ENCODE measurements at places on chromosomes 6 and 20.
A peak's percentile ranks its signal among the peaks of the same experiment; 100 is the strongest.

DNA sequence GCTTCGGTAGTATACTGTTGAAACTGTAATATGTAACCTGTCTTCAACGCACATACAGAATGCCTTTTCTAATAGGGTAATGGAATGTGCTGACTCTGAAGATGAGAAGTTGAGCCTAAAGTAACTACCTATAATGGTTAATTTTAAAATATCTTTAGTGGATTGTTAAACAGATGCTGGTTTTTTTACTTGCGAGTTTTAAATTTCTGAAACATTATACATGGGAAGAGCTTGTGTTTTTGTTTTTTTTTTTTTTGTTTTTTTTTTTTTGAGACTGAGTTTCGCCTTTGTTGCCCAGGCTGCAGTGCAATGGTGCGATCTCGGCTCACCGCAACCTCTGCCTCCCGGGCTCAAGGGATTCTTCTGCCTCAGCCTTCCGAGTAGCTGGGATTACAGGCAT is 166.9 kb downstream of the JARID2 start:
- no peak for DNase-seq

DNA sequence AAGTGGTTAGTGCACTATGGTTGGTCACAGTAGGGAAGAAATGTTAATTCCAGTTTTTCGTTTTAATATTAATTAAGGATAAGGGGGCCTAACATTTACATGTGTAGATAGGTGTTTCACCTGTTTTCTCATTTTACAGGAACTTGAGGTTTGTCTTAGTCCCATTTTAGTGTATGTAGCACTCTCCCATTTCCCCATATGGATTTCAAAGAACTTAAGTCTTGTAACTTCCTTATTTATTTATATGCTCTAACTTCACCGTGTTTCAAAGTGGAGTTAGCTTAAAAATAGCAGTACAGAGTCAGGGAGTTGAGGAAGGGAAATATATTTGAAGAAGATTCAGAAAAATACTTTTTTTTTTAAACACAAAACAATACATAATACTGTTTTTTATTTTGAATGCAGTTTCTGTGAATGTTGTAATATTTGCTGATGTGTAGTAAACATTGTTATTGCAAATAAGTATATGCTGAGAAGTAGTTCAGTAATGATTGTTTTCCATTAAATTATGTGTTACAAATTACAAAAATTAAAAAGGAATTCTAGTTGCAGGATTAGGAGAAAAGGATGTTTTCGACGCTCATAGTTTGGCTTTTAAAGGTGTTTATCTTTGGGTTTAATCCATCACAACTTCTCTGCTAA is 3.5 kb downstream of the SCAF8 start:
- DNase-seq = no peak

- no peak for DNase-seq
Measured at GRCh38 chr6:16544006-16544405, 217.3 kb downstream of the ATXN1 start.

GRCh38 chr6:91782802-91783201 is 1195.9 kb upstream of the MAP3K7 start:
- DNase-seq = no peak

DNA sequence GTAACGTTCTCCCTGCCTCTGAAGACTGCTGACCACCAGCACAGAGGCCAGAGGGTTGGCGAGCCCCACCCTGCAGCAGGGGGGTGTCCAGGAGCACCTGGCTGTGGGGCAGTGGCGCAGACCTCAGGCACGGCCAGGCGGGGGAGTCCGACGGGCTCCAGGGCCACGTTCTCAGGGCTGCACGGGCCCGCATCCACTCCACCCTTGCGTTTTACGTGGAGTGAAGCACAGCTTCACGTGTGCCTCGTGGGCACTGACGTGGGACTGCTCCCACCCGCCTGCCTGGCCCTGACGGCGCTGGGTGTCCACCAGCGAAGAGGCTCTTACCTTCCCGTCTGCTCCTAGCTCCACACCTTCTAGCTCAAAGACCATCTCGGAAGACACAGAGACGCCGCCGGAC is 6.9 kb downstream of the RPS21 start:
- no peak for DNase-seq

DNA sequence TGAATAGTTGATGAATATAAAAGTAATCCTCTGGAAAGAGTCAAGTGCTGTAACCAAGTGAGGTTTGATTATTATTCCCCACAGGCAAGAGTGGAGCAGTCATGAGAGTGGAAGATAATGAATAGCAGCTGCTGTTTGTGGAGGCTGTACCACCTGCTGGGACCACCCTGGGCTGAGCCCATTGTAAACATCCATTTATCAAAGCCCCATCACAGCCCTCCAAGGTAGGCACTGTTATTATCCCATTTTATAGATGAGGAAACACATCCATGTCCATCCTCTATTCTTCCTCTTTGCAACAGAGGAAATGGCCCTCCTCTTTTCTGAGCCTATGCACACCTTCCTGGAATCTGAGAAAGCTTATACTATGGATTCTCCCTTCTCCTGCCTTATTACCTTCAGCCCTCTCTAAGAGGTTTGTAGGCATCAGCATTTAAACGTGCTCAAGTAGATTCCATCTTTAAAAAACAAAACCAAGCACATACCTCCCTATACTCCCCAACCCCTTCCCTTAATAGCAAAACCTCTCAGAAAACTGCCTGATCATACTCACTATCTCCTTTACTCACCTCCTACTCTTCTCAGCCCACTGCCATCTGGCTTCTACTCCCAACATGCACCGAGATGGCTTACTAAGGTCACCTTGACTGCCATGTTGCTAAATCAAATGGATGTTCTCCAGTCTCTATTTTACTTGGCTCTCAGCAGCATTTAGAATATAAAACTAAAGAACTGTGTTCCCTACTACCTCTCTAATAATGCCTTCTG is 37.1 kb downstream of the CDH22 start:
- no peak for DNase-seq

DNA sequence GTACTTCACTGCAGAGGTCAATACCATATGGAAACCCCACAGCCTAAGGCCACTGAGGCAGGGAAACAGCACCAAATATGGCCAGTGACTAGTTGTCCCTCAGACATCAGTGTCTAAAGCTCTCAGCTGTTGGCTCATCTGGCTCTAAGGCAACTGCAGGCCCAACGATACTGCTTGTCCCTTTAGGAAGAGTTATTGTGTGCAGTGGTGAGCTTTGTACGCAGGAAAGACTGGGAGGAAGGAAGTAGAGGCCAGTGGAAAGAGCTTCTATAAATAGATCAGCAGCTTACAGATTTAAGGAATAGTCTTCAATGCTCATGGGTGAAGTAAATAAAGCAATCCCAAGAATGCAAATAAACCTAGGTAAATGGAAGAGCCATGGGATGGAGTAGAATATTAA is 29.3 kb downstream of the DNAAF9 start:
- no peak for DNase-seq

DNA sequence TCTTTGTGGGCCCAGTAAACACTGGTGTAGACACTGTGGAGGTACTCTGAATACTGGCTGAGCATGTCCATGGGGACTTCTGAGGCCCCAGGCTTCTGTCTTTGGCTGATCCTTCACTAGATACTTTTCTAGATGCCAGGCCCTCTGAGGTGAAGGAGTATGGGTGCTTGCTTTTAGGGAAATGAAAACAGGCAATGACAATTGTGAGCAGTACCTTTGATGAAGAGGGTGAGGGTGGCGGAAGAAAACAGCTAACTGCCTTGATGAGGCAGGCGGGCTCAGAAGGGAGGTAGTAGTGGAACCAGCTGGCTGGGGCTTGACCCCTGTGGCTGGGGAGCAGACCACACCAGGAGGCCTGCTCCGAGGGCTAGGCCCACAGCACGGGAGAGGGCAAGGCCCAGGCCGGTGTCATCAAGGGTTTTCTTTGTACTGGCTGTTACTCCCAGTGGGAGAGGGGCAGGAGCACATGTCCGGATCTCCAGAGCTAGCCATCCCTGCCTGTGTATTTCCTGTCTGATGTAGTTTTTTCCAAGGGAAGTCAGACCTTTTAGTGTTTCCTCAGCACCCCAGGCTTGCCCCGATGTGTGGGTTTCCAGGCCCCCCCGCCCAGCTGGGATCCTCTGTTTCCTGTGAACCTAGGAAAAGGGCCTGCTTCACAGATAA is 3.9 kb downstream of the PLCG1 start:
- DNase-seq = no peak

- no peak for DNase-seq
Measured at GRCh38 chr6:151442371-151442770, 9.6 kb downstream of the RMND1 start.

DNA sequence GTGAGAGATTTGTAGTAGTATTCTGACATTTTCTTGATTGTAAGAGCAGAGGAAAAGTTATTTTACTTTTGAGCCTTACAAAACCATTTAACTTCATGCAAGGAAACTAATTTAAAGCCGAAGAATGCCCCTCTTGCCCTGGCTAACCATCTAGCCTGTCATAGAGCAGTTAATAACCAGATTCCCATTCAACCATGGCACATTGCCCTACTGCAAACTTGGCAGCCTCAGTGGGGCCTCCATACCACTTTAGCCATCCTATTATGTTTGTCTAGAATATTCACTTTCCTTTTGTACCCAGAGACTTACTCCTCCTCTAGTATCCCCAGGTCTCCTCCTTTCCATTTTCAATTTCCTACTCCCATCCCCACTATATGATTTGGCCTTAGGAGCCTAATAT is 230.9 kb downstream of the TBC1D7 start:
- no peak for DNase-seq

GRCh38 chr20:32252189-32252588 is 25.3 kb upstream of the KIF3B start:
- DNase-seq = no peak

GRCh38 chr20:14307956-14308355 is 29.5 kb downstream of the FLRT3 start:
- no peak for DNase-seq

GRCh38 chr6:157516319-157517026 is 135.5 kb downstream of the ZDHHC14 start:
- no peak for DNase-seq

DNA sequence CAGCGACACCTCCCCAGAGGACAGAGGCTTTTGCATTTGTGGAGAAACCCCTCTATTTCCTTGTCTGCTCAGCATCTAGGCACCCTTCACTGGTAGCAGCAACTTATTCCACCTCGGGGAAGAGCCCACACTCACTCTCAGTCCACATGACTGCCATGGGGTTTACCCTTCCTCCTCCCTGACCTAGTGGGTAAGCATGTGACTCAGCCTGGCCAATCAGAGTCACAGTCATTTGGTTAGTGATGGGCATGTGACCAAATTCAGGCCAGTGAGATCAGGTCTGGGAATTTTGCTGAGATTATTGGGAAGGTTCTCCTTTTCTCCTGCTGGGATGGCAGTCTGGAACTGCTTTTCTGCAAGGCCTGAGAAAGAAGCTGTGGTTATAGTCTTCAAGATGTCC is 145.7 kb upstream of the PHACTR3 start:
- DNase-seq = no peak

GRCh38 chr6:138570725-138571029 is 71.4 kb upstream of the NHSL1 start:
- DNase-seq = no peak

DNA sequence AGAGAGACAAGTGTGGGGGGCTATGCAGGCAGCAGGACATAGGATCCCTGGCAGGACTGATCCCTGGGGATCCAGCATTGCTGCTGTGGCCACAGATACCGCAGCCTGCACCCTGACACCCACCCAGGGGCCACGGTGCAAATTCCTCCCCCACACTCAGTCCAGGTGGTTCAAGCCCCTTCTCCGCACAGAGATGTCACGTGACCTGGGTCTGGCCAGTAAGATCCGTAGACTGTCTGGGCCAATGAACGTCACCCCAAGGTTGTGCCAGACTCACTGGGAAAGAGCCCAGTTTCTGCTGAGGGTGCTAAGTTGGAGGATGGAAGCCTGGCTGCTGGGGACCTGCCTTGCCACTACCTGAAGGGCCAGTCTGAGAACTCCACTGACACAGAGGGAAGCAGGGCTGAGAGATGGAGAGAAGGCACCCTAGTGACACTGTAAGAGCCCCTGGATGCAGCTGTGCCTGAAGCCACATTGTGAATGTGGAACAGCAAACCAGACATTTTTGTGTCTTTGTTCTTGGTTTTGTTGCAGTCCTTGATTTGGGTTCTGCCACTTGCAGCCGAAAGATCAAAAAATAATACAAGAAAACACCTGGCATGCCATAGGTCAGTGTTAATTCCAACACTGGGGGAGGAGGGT is 228.6 kb downstream of the PREX1 start:
- peak; percentile 25 for DNase-seq

DNA sequence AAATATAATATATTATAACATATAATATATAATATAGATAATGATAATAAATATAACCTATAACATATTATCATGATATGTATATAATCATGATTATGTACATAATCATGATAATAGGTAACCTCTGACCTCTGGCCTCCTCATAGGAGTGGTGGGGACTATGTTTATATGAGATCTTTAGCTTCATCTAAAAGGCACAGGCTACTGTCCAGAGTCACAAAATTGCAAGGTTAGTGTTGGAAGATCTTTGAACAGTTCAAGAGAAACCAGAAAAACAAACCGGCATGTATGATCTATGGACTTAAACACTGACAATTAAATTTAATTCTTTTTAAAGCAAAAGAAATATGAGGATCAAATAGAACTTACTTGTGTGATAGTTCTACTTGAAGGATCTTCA is 55.7 kb upstream of the TINAG start:
- no peak for DNase-seq

DNA sequence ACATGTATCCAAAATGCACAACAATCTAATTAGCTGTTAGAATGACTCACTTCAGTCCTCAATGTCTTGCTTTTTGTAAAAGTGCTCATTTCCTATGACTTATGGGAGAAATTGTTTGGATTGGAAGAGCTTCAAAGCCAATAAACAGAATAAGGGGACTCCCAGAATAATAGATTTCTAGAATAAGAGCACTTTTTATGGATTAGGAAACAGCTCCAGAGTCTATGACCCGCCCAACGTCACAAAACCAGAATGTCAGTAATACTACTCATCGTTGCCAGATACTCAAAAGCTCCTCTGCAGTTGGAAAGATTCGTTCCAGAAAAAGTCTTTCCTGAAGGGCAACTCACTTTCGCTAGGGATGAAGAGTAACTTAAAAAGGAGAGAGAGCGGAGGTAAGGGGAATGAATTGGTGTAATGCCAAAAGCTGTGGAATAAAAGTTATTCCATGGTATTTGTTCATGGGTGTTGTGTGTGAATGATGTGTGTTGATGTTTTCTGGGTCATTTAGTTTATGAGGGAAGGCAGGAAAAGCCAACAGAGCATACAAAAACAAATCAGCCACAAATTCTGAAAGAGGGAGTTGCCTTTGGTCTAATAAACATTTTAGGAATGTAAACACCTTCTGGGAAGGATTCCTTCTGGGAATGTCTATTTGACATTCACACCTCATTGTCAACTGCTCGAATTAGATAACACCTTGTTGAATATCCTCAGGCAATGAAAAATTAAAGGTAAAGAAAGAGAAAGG is 64.6 kb downstream of the SYNE1 start:
- no peak for DNase-seq
